ENCODE measurements at places on chromosomes 16 and 17.

DNA sequence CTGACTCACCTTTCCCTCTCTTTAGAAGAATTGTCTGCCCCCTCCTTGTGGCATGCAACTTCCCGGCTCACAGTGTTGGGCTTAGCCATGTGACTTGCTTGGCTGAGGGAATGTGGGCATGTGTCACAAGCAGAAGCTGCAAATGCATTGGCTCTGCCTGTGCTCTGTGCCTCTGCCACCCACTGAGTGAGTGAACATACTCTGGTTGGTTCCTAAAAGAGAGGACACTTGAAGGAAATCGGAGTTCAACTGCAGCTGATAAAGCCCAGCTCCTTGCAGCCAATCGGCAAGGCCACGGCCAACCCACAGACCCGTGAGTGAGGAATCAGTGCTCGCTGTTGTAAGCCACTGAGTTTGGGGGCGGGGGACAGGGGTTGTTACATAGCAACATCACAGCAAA, 10.9 kb upstream of the GINS2 start:
- DNase-seq = no peak

- peak; percentile 76 for DNase-seq
Observed at GRCh38 chr17:40111221-40112128, 10.3 kb upstream of the MSL1 start.

DNA sequence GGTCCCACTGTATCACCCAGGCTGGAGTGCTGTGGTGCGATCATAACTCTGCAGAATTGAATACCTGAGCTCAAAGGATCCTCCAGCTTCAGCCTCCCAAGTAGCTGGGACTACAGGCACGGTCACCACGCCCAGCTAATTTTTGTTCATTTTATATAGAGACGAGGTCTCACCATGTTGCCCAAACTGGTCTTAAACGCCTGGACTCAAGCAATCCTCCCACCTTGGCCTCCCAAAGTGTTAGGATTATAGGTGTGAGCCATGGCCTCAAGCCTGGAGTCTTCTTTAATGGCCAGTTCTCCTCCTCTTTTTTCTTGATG, 484 bp downstream of the CD300LB start:
- DNase-seq = no peak

GRCh38 chr16:67260426-67261063, 11.8 kb downstream of the SLC9A5 start:
- DNase-seq = no peak

GRCh38 chr17:17758941-17759563, 77.7 kb downstream of the SREBF1 start:
- DNase-seq = no peak

DNA sequence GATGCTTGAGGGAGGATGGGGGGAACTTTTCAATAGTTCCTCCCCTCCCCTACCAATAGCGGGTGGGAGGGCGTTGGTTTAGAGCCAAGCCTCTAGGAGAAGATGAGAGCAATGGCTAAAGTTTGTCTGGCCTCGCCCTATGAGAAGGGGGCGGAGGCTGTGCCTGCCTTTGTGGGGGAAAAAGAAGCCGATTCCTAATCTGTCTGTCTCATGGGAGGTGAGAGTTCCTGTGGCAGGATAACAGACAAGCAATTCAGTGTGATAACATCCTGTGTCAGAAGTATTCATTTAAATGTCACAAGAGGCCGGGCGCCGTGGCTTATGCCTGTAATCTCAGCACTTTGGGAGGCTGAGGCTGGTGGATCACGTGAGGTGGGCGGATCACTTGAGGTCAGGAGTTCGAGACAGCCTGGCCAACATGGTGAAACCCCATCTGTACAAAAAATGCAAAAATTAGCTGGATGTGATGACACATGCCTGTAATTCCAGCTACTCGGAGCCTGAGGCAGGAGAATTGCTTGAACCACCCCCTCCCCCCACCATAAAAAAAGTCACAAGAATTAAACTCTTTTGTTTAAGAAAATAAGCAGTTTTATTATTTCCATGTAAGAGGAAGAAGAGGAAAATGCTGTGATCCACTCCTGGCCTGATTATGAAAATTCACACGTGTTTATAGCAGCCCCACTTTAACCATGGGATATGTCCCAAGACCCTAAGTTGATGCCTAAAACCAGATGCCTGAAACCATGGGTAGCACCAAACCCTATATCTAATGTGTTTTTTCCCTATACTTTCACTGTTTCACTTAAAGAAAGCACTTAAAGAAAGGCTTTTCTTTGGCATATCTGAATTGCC, 1.7 kb downstream of the SLFN5 start:
- no peak for DNase-seq

DNA sequence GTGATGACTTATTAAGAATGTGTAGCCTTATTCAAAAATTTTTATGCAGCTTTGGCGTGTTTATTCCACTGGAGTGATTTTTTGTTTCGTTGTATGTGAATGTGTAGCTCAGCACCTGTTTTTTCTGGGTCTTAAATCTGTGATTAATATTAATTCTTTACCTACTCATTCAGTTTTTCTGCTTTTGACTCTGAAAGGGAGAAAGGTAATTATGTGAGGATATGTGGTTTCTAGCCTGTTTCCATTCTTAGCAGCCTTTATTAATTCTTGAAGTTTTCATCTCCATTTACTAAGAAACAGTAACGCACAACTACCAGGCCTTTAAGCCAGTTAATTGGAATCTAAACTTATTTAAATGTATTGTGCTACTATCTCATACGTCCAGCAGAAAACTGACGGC, 7.0 kb downstream of the HEATR3 start:
- DNase-seq = no peak

DNA sequence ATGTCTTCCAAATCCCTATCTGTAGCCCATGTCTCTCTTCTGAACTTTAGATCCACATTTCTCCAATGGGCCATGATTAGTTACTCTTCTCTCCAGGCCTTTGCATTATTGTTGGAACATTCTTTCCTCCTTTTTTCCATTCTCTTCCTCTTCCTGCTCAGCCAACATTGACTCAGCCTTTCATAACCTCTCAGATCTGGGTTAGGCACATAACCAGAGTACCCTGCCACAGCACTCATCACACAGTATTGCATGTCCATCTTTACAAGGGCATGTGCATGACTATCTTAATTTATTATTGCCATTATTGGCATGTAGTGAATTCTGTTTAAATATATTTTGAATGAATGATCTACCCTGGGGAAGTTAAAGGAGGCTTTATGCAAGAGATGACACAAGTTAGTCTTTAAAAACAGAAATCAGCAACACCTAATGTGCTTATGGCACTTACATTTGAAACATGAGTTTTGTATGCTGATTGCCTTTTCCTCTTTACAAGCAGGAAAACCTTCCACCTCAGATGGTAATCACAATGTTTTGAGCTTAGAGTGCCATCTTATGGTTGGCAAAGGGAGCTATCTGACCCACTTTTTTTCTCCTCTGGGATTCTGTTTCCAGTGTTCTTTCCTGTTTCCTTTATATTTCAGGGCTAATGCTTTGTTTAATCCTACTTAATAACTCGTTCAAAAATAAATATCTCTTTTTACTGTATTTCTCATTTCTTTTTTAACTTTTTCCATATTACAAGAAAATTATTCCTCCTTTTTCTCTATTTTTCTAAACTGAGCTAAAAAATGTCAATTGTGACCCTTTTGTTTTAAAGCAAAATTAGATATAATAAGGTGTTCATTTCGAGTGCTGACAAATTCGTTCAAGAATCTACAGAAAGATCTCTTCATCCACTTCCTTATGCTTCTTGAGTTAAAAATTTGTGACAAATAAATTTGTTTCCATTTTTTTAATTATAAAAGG, 151.0 kb upstream of the RBL2 start:
- no peak for DNase-seq

GRCh38 chr16:85480727-85481101, 132.4 kb upstream of the GSE1 start:
- no peak for DNase-seq

DNA sequence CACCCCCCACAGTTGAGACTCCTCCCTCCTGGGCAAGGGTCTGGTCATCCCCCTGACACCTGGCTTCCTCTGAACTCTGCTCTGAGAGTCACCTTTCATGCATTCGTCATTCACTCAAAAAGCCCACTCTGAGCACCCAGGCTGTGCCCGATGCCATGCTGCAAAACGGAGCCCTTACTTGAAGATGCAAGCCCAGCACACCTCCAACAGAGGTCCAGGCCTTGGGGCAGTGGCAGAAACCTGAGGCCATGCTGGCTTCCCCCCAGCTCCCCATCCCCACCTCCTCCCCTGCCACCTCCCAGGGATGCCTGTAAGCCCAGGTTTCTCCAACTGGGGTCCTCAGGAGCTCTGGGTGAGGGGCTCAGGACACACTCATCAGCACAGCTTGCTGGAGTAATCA, 67.7 kb upstream of the TNRC6C start:
- no peak for DNase-seq

DNA sequence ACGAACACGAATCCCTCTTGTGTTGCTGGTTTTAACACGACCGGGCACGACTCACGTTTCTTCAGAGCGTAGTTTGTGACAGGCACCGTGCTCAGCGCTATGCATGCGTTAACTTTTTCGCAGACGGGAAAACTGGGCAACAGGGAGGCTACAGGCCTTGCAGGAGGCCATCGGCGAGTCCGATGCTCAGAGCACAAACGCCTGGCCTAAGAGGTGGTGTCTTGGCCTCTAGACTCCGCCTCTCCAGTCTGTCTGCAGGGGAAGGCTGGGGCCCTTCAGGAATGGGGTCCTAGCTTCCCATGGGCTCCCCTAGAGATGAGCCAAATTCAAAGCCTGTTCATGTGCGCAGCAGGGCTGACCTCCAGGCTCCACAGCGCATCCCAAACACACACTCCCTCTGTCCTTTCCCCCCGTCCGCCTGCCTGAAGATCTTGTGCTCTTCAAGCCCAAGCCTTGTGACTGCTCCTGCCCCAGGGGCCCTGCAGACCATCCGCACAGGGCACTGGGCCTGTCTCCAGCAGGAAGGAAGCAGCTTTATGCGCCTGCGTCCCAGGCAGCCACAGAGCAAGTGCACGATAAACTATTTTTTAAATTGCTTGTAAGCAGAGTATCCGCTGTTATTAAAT, 3.1 kb downstream of the CLCN7 start:
- no peak for DNase-seq

DNA sequence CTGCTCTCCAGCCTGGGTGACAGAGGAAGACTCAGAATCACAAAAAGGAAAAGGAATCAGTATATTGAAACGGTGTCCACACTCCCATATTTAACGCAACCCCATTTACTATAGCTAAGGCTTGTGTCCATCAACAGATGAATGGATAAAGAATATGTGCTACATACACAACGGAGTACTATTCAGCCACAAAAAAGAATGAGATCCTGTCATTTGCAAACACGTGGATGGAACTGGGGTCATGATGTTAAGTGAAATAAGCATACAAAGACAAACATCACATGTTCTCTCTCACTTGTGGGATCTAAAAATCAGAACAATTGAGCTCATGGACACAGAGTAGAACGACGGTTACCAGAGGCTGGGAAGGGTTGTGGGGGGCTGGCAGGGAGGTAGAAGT, 55.1 kb downstream of the ZNF778 start:
- no peak for DNase-seq

GRCh38 chr17:7840441-7840840, 6.4 kb downstream of the KDM6B start:
- DNase-seq = no peak

DNA sequence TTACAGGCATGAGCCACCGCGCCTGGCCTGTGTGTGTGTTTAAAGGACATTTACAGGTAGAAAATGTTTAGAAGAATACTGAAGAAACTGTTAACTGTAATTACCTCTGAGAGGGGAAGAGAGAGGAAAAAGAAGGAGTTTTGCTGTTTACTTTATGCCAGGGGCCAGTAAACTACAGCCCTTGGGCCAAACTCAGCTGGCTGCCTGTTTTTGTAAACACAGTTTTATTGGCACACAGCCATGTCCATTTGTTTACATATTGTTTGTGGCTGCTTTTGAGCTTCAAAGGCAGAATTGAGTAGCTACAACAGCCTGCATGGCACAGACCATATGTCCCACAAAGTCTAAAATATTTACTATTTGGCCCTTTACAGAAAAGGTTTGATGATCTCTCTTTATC, 76.4 kb downstream of the GPR139 start:
- no peak for DNase-seq

GRCh38 chr17:39335704-39336223, 65.7 kb downstream of the FBXL20 start:
- DNase-seq = no peak

DNA sequence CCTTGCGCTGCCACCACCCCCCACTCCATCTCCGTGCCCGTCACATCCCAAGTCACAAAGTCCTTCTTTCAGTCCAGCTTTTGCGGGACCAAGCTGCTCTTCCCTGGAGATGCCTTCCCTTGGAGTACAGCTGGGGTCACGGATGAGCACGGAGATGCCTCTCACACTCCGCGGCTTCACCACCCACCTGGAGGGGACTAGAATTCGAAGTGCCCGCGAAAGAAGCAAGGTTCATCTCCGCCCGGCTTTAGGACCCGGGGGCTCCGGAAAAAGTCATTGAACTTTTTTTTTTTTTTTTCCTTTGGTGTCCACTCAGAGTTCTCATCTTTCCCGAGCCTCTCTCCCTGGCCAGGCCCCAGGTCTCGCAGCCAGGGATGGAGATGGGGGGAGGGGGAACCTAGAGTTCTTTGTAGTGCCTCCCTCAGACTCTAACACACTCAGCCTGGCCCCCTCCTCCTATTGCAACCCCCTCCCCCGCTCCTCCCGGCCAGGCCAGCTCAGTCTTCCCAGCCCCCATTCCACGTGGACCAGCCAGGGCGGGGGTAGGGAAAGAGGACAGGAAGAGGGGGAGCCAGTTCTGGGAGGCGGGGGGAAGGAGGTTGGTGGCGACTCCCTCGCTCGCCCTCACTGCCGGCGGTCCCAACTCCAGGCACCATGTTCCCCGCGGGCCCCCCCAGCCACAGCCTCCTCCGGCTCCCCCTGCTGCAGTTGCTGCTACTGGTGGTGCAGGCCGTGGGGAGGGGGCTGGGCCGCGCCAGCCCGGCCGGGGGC, at the start of gene FKBP10:
FKBP10 (plus strand) TSS at position 624 of the 771 bp plus-strand sequence; CDS start at position 655, 31 bp downstream.
- no peak for DNase-seq

DNA sequence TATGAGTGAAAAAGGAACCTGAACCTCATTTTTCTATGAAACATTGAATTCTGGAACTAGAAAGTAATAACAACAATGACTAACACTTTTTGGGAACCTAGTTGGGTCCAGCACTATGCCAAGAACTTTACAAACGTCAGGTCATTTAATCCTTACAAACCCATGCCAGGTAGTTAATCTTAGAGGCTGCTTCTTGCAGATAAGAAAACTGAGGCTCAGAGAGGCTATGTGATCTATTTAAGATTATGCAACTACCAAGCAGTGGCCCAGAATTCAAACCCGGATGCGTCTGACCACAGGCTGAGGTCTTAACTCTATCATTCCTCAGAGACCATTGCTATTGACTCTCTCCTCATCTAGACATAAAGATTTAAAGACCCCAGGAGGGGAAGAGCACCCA, 358.7 kb downstream of the GRIN2A start:
- no peak for DNase-seq

- no peak for DNase-seq
Observed at GRCh38 chr17:68353111-68353521, 61.8 kb downstream of the ARSG start.

DNA sequence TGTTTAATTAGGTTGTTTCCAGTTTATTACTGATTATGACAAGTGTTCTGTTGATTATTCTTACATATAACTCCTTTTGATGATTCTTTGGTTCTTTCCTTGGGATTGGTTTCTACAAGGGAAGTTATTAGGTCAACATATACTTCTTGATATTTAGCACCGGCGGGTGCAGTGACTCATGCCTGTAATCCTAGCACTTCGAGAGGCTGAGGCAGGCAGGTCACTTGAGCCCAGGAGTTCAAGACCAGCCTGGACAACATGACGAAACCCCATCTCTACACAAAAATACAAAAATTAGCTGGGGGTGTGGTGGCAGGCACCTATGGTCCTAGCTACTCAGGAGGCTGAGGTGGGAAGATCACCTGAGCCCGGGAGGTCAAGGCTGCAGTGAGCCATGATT, 120.2 kb upstream of the HAS3 start:
- DNase-seq = no peak

GRCh38 chr16:59259950-59260319, 525.8 kb upstream of the GOT2 start:
- DNase-seq = no peak
